NCI-H1105 (cell line): ENCODE measurements at places on chromosomes 11 and 22.
A peak's percentile ranks its signal among the peaks of the same experiment; 100 is the strongest.

DNA sequence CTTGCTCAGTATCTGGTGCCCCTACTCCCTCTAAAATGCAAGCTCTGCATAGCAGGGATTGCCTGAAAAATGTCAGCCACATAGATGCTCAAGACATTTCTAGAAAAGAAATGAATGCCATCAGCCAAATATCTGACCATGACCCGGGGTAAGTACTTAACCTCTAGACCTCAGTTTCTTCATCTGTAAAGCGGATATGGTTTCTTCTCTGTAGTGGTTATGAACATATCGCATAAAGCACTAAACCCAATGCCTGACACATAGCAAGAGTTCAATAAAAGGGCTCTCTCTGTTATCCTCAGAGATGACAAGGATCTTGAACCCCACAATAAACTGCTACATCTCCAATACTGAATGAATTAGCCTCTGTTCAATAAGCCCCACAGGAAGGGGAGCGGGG is 122.6 kb downstream of the ABTB2 start:
- DNase-seq, result no peak

DNA sequence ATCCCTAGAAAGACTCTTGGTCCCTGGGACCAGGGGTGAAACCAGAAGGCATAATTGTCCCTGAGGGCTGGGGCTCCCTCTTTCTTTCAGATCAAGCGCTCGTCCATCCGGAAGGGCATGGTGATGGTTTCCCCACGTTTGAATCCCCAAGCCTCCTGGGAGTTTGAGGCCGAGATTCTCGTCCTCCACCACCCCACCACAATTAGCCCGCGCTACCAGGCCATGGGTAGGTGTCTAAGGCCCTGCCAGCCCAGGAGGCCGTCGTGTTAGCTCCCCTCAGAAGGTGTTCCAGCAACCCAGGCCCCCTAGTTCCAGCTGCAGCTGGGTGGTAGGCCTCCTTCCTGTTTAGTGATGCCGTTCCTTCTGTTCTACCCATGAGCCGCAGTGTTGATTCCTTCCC is 21.4 kb downstream of the GTPBP1 start:
- DNase-seq, result no peak

DNA sequence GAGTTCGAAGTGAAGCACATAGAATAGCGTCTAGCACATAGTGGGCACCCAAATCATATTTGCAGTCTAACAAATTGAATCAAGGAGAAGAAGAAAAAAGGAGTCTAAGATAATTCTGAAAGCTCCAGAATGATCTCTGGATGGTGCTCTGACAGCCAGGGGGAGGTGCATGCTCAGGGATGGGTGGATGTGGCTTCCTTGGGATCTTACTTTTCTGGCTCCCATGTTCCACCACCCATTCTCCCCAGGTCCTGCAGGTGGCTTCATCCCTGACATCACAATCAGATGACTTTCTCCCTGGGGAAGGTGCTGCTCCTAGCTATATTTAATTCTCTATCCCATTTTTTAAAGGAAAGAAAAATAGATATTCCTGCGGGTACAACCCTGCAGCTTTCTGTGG is 381.9 kb downstream of the CADM1 start:
- DNase-seq, result no peak

DNA sequence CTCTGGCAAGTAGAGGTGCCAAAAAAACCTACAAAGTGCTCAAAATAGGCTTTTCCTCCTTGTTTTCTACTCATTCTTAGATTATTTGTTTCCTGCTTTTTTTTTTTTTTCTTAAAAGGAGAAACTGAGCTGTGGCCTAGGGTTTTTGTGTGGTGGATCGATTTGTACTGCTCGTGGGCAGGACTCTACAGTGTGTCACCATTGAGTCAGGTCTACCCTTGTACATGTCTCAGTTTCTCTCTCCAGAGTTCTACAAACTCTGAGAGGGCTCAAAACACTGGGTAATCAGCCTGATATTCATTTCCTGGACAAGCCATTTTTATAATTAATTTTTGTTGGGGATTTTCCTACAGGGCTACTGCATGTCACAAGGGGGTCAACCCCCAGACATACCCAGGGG is 5.2 kb upstream of the CASP4 start:
- no peak for DNase-seq

GRCh38 chr11:111358038-111359001 is 20.8 kb downstream of the POU2AF1 start:
- no peak for DNase-seq

DNA sequence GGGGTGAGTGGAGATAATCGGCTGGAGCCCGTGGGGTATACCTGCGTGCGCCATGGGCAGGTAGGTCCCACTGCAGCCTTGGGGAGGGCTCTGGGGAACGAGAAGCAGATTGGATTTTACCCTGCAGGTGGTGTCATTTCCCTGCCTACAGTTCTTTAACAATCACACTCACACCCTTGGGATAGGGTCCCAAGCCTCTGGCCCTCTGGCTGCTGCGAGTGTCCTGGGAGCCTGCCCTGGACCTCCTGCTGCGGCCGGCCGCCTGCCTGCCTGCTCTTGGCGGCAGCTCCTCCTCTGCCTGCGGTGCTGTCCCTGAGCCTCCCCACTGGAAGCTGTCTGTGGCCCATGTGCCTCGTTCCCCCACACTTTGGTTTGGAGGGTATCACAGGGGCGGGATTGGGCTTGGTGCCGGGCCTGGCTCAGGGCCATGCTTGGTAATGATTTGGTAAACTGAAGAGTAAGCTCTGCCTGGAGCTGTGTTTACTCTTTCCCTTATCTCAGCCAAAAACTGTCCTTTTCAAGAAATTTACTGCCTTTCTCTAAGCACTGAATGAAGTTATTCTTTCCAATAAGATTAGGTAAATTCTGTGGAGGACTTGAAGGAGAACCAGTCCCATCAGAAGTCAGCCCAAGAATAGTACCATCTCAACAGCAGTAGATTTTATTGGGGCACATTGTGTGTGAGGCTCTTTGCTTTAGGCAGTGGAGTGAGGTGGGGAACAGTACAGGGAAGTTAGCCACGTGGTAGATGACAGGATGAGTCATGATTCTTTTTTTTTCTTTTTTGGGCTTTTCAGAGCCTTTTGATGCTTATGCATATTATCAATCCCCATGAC is 53.7 kb downstream of the TBC1D22A start:
- DNase-seq, result no peak

DNA sequence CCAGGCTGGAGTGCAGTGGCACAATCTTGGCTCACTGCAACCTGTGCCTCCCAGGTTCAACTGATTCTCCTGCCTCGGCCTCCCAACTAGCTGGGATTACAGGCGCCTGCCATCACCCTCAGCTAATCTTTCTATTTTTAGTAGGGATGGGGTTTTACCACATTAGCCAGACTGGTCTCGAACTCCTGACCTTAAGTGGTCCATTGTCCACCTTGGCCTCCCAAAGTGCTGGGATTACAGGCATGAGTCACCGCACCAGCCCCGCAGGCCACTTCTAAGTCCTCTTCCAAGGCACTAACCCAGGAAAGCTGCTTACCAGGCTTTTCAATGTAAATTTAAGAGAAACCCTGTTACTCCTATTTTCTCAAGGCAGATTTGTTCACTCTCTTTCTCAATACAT is 50.4 kb downstream of the DENND5A start:
- no peak for DNase-seq

DNA sequence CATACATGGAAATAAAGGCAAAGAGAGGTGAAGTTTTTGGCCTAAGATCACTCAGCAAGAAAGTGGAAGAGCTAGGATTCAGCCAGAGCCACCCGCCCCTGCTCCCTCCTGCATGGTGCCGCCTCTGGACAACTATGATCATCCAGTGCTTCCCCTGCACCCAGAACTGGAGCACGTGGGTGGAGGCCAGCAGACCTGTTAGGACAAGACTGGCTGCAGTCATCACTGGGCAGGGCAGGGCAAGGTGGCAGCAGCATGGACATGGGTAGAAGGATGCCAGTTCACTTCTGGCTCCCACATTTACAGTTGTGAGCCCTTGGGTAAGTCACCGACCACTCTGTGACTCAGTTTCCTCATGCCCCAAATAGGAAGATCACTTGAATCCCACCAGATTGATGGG is 131.0 kb downstream of the FBXO7 start:
- DNase-seq, result no peak

- no peak for DNase-seq
Measured at GRCh38 chr22:40818192-40818746, 877 bp downstream of the SLC25A17 start.

DNA sequence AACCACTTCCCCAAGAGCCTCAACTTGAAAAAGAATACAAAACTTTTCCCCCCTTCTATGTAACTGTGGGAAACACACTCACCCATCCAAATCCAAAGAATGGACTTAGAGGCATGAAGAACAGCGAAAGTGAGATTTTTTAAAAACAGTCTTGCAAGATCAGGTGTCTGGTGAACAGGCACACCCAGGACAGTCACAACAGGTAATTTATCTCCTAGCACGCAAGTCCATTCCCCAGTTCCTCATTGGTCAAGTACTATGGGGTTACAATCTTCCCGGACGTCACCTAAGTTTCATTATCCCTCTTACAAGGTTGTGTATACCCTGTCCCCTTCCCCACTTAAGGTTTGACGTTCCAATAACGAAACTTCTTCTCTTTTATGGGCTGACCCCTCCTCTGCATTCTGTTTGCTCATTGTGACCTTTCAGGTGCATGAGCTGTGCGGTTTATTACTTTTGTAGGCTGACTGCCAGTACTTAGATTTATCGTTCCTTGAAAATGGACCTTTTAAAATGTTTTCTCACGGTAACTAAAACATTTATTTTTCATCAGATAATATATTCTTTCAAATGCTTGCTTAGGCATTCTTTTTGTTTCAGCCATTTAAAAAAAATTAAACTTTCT is 1401.9 kb downstream of the FAM181B start:
- DNase-seq, result no peak

- DNase-seq, result no peak
Measured at GRCh38 chr11:65640483-65641296, 2.8 kb downstream of the SIPA1 start.

- no peak for DNase-seq
Measured at GRCh38 chr11:35458846-35459245, 39.5 kb upstream of the SLC1A2 start.

- DNase-seq, result peak; percentile 42
Measured at GRCh38 chr11:116791002-116791812, 472 bp downstream of the APOA5 start.

DNA sequence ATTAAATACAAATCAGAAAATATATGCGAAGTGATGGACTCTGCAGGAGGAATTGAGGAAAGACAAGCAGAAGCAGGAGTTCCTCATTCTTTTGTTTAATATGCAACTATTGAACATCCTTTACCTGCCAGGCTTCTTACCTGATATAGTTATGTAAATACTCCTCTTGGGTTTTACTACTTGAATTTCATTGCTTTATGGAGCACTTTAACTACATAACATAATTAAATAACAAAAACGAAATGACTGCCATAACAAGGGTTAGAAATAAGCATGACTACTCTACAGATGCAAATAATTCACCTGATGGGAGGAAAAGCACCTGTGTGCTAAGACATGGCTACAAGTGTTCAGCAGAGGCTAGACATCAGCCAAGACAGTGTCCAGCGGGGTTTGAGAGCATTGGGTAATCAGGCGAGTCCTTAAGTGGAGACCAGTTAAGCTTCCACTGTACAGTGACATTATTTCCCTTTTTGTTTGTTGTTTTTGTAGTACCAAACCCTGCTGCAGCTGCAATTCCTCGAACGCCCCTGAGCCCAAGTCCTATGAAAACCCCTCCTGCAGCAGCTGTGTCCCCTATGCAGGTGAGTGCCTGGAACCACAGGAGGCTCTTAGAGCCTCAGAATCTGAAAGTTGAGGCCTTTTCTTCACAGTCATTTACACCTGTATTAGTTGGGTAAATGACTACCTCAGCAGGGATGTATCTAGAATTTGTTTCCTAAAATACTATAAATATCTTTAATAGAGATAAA is 67.4 kb downstream of the SPECC1L start:
- DNase-seq, result no peak

- DNase-seq, result no peak
Measured at GRCh38 chr11:76245720-76246119, 39.4 kb upstream of the WNT11 start.

DNA sequence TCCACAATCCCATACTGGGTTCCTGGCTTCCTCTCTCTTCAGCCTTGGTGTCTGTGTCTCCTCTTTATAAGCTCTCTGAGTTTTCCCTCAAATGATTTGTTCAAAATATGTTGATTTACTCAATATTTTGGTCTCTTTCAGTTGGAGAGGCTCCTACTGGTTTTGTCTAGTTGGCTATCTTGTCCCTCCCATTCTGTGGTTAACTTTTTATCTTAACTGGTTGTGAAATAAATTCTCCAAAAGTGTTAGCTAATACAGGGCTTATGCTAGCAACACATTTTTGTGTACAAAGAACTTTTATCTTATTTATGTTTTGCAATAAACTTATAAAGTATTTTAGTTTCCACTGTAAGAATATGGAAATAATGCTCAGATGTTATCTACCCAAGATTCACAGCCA is 200.9 kb downstream of the AASDHPPT start:
- DNase-seq, result no peak

GRCh38 chr22:30869667-30870395 is 98.7 kb downstream of the MORC2 start:
- no peak for DNase-seq

DNA sequence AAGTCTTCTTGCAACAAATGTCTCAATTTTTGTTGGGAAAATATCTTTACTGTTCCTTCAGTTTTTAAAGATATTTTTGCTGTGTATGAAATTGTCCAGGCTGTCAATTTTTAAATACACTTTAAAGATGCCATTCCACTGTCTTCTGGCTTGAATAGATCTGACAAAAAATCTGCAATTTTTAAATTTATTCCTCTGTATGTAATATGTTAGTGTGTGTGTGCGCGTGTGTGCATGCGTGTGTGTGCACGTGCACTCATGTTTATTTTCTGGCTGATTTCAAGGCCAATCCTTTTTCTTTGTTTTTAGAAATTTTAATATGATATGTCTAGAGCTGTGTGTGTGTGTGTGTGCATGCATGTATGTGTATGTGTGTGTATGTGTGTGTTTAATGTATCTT is 263.2 kb upstream of the SESN3 start:
- no peak for DNase-seq

- DNase-seq, result peak; percentile 22
Measured at GRCh38 chr11:66749091-66749490, 20.1 kb upstream of the SPTBN2 start.

GRCh38 chr22:41305646-41306045 is 4.3 kb downstream of the ZC3H7B start:
- no peak for DNase-seq

GRCh38 chr11:12404436-12404835 is 27.1 kb downstream of the PARVA start:
- DNase-seq, result no peak

DNA sequence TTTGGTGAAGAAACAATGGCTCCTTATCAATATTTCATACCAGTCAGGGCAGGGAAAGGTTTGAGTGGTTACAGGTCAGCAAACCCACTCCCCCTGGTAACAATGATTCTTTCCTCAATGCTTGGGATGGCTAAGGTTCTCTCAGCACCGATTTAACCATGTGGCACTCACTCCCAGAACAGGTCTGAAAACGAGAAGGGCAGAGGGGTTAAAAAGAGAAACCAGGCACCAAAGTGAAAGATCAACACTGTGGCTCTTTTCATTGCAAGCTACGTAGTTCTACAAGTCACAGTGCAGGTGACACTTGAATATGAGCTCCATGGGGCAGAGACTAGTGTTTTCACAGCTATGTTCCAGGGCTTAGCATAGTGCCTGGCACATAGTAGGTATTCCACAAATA is 132.4 kb downstream of the PLEKHA7 start:
- DNase-seq, result no peak

GRCh38 chr11:108926841-108927577 is 262.1 kb downstream of the DDX10 start:
- no peak for DNase-seq
